Stimulated activated CD8-positive, alpha-beta memory T cell treated with anti-CD3 and anti-CD28 coated beads, Interleukin-7, amount 100 ng/mL, for 48 hours (primary cell): ENCODE measurements at places on chromosomes 7 and 10.

- DNase-seq = no peak
These were observed 19.3 kb downstream of the PTEN start for GRCh38 chr10:87882555-87883294.

DNA sequence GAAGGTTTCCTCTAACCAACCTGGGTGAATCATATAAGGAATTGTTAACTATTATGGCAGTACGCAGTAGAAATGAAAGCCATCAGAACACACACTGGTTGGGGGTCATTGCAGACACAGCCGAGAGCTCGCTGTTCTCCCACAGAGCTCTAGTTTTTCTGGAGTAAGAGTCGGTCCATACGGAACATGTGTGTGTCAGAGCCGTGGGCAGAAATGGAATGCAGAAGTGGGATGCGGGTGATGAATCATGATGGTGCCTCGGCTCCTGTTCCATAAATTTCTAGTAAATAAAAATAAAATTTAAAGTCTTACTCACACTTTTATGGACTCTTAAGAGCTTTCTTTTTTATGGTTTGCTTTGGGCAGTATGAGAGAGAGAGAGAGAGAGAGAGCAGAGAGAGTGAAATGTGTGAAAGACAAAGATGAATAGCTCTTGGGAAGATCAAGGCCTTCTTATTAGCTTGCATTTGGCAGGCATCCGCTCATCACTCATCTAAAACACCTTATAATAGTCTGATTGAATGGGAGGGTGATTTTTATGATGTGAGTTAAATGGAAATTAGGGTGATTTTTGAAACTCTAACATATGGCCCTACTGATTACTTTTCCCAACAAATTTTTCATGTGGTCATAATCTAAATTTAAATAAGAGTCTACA is 98.8 kb upstream of the PFKP start:
- DNase-seq = no peak

- no peak for DNase-seq
These were observed 281.7 kb downstream of the AHR start for GRCh38 chr7:17580141-17580540.

DNA sequence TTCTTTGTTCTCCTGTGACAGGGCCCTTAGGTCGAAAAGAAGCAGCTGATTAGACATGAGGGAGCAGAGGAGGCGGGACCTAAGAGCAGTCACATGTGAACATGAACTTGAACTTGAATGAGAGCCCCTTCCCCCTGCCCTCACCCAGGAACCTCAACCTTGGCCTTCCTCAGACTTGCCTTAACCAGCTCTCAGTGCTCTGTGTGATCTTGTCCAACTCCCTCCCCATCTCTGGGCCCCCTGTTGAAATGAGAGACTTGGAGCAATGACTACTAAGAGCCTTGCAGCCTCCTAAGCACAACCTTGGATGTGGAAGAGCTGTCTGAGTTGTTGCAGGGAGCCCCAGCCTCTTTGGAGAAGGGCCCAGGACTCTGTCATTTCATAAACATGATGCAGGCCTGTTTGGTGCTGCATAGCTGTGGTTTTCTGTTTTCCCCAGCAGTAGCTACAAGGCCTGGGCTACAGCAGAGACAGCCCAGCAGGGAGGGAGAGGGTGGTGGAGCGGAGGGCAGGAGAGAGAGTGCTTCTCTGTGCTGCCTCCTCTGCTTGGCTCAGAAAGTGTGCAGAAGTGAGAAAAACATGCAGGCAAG is 123.9 kb upstream of the ZMIZ1 start:
- no peak for DNase-seq

DNA sequence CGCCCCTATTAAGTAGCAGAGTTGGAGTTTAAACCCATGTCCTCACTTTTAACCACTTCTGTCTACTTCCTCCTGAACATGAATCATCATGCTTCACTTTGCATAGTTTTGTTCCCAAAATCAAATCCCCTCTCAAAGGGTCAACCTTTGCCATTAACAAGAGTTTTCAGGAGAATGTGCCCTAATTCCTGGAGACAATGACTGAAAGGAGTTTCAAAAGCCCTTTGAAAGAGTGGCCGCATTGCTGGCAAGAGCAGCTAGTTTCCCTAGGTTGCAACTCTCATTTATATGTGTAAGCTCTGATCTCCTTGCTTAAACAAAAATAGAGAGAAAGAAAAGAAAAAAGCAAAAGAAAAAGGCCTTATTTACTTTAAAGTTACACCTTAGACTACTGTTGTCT is 9.2 kb downstream of the LGI1 start:
- no peak for DNase-seq

- no peak for DNase-seq
These were observed 79.0 kb downstream of the PRR15 start for GRCh38 chr7:29642494-29643155.

- DNase-seq = no peak
These were observed 41.5 kb downstream of the ASB4 start for GRCh38 chr7:95527033-95527775.

DNA sequence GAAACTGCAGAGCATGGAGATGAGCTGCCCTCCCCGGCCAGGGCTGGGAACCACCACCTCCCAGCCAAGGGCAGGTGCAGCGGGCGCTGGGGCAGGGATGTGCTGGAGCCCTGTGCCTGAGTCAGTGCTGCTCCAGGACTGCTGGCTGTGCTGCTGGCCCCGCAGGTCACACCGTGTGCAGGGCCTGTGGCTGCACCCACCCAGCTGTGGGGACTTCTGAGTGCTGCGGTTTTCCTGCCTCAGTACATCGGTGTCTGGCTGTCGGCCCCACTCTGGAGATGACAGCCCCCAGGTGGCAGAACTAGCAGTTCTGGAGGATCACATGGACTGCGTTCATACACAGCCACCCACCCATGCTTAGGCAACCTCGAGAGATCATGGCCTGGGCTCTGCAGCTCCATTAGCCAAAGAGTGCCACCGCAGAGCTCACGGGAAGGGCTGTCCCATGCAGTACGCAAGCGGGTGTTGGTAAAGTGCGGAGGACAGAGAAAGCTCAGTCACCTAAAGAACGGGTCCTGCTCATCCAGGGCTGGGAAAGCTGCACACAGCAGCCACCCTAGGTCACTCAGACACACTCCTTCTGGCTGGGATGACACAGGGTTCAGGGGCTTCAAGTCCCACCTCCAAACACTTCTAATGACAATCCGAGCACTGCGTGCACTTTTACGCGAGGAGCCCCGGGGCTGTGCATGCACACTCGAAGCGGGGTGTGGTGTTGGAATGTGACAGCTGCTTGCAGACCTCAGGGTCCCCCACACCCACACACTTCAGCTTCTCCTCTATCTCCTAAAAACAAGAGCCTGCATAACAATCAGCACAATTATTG is 198.1 kb upstream of the PPP2R2D start:
- DNase-seq = no peak

DNA sequence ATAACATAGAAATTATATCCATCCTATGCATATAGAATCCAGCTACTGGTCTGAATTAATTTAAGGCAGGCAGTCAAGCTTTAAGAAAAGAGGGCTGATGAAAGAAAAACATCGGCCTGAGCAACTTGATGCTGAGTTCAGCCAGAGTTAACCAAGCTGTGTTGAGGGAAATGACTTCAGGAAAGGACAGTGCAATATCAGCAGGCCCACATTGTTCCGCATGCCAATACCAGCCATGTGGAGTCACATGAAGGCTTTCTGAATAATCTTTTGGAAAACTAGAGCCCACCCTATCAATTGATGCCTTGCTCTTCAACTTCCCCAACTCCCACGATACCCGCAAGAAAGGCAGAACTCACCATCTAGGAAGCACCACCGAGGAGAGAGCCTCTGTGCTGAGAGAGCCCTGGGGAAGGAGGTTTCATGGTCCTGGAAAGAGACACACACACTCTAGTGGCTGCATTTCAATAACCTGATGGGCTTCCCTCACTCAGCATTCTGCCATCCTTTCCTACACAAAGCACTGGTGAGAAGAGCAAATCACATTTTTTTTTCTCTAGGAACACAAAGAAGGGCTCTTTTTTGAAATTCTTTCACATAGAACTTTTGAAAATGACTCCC is 125.8 kb upstream of the PTN start:
- DNase-seq = no peak
